ENCODE measurements at places on chromosomes 3 and 15. TPM values are rescaled to one million over a fixed set of nuclear protein-coding genes. Genes with fewer than 3 reads are reported as not detected.

- DNase-seq: no peak
Measured at GRCh38 chr3:33401781-33402180, 38.4 kb downstream of the UBP1 start.

The MYLK gene
- 5.2 TPM for total RNA-seq

The SNX22 gene
- total RNA-seq: 3.7 TPM

The STARD9 gene
- 2.2 TPM for total RNA-seq

The TUBGCP5 gene
- 19.9 TPM for total RNA-seq

DNA sequence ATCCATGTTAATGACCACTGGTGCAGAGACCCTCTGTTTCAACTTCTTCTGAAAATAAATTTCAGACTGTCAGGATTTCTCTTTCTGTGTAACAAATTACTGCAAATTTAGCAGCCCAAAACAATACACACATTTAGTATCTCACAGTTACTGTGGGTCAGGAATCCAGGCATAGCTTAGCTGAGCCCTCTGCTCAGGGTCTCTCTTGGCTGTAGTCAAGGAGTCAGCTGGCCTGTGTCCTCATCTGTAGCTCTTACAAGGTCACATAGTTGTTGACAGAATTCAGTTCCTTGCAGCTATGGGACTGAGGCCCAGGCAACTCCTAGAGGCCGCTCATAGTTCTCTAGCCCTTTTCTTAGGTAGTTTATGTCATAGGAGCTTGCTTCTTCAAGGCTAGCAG lies 51.9 kb downstream of the NKIRAS1 start:
- no peak for DNase-seq

DNA sequence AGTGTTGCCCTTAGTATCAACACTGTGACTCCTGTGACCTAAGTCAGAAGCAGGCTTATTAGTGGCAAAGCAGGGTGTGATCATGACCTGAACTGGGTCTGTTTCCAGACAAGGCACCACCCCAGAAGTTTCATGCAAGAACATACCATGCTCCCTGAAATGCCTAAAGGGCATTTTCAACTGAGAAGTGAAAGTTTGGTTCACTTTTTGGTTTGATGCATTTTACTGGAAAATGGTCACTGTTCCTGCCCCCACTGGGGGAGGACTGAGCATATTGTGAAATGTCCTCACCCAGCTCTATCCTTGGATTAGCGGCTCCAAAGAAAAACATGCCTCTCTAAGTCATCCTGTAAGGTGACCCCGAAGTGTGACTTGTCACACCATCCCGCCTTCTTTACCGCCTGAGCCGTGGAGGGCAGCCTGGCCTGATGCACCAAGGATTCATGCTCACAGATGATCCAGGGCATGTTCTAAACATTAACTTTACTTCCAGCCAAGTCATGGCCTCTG lies 3.1 kb upstream of the FAM240A start:
- DNase-seq: no peak

The ARNT2 gene
- 39.4 TPM for total RNA-seq

The TOMM70 gene
- 86.7 TPM for total RNA-seq

- no peak for DNase-seq
Measured at GRCh38 chr3:30680789-30681648, 74.6 kb downstream of the TGFBR2 start.

The PLSCR2 gene
- total RNA-seq: not detected

GRCh38 chr15:64105113-64105704 lies 9.4 kb downstream of the SNX1 start:
- DNase-seq: no peak

The CILP gene
- total RNA-seq: 0.13 TPM

DNA sequence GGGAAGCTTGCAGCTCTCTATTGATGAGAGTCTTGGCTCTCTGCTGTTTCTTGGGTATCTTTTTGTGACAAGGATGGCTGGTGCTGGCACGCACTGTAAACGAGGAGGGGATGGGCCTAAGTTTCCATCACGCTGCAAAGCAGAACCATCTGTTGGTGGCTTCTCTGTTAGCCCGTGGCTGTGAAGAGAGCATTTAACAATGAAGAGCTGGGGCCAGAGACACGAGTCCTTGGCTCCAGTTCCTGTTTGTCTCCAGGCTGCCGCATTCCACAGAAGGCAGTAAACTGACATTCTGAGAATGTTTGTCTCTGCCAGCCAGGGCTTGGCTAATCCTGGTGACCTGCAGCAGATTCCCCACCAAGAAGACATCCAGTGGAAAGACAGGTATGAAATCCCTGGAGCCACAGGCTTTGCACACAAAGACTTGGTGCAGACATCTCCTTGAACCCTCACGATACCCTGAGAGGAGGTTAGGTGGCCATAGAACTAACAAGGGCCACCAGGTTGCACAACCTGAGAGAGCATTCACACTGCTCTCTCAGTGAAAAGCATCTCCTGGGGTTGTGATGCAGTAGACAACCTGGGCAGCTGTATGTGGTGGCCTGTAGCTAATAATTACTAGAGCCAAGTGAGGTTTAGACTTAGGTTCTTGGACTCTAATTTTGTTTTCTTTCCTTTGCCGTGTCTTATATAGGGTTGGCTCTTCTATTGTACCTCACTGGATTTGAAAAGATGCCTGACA lies 130.9 kb downstream of the ASB7 start:
- peak; percentile 16 for DNase-seq

DNA sequence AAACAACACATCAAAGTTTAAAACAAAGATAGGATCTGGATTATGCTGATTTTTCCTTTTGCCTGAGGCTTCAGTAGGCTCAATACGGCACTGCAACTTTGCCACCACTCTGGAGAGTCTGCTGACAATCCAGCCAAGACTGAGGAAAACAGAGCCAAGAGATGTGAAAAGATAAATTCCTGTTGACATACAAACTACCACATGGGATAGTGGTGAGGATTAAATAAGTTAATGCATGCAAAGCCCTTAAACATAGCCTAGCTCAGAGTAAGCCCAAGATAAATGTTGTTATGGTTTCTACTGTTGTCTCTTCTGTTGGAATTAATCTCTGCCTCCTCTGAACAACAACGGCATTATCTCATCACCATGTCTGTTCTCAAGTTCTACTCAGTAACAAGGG lies 245.9 kb upstream of the LMCD1 start:
- no peak for DNase-seq

The THRB gene
- total RNA-seq: 0.16 TPM

- DNase-seq: peak; percentile 98
Measured at GRCh38 chr3:72663429-72663828, 184.8 kb downstream of the SHQ1 start.

DNA sequence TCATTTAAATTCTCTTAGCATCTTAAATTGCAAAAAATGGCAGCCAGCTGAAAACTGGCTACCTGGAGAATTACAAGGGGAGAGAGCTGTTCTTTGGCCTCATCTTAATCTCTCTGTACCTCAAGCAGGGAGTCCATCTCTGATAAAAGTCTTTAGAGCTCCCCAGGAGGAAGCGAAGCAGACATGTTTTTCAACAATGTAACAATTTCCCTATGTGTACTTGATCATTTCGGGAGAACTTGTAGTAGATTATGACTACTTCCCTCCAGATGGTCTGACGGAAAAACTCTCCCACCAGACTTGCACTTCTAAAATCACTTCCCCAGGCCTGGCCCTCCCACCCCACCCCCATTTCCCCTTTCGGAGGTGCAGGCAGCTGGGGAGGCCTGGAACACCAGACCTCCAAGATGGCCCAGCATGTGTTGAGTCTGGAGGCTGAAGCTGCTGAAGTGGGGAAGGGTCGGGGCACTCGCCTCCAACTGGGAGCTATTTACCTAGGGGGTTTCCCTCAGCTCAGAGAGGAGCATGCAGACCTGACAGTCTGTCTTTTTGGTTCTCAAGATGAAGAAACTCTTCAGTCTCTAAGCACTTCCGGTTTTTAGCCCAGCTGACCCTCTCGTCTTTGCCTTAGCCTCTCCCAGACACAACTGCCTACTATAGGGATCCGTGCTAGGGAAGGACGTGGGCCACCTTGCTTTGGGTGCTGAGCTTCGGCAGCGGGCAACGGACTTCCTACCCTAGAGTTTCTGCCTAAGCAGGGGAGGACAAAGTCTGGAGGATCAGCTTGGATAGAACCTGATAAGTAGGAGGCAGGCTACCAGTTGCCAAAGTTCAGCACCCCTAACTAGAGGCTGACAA lies 164.0 kb upstream of the TBL1XR1 start:
- no peak for DNase-seq

- DNase-seq: no peak
Measured at GRCh38 chr3:187987187-187987586, 166.8 kb upstream of the LPP start.

DNA sequence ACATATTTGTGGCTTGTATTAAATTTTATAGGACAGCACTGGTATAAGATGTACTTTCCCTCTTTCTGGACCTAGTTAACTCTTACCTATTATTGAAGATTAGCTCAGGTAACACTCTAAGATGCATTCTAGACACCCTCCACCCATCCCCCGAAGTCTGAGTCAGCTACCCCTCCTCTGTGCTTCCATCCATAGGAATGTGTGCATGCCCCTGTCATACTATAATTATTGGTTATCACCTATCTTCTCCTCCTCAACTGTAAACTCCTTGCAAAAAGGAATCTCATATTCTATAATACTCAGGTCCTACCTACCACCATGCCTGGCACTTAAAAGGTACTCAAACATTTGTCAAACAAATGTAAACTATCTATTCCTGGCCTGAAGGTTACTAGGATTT lies 3.0 kb downstream of the PEAK1 start:
- no peak for DNase-seq

The ABHD17C gene
- total RNA-seq: 6.9 TPM

DNA sequence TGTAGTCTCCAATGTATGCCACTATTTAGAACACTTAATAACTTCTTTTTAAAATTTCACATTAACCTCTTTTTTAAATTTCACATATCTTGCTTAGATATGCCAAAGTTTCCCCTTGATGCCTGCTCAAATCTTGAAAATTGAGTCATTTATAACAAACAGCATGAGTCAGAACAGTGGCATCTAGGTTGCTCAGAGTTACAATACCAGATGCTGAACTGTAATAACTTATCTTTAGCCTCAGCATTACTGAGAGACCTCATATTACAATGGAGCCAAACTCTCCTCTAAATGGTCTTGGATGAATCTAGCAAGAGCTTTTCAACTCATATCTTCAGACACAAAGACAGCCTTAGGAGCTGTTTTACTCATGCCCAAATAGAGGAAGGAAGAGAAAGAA lies 439.3 kb upstream of the ARPP21 start:
- DNase-seq: no peak

- no peak for DNase-seq
Measured at GRCh38 chr3:126026277-126026751, 57.3 kb downstream of the ROPN1B start.

DNA sequence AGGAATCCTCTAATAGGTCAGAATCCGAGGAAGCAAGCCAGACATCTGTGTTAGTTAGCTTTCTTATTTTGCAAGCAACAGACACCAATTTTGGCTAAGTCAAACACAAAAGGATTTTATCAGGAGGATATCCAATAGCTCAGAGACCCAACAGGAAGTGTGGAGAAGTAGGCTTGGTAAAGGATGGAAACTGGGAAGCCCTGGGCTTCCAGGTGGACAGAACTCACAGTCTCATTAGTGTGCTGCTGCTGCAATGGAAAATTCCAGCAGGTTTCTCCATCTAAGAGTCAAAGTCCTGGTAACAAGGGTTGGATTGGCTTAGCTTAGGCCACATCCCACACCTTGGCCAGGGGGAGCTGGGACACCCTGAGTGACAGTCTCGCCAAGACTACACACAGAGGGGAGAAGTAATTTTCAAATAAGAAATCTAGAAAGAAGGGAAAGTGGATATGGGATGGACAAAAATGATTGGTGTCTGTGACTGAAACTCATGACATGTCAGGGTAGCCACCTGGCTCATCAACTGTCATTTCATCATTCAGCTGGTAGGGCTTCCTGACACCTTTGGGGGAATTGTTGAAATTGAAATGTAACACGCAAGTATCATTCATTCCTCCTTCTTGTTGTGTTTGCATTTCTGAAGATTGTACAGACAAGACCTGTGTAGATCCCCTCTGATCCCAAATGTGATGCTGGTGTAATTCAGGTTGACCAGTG lies 158.6 kb downstream of the THSD4 start:
- DNase-seq: no peak

DNA sequence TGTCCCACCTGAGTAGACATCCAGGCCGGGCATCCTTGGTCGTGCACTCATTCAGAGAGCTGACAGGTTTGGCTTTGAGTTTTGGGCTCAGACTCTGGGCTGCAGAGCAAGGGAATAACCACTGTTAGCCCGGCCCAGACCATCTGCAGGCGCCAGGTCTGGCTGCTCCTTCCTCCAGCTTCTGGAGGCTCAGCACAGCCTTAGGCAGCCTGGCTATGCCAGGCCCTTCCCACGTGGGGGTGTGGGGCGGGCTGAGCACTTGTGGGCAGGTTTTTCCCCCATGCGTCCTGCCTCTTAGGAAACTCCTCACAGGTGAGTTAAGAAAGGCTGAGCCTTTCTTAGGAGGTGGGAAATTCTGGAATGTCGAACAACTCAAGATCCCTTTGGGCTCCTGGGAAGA lies 11.2 kb downstream of the PLA2G4B start:
- DNase-seq: no peak

DNA sequence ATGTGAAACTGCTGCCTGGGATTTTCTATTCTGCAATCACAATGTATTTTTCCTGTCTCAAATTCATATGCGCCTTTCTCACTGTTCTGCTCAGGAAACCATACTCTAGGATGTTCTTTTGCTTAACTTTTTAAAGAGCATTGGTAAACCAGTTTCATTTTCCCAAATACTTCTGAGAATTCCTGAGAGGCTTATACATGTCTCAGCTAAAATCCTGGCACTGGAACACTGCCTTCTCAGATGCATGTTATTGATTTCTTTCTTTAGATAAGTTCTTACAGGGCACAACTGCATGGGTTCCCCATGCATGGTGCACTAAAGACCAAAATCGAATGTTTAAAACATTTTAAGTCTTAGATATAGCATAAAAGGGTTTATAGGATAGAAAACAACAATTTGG lies 178.3 kb upstream of the PLSCR5 start:
- no peak for DNase-seq

The AP3B2 gene
- 0.74 TPM for total RNA-seq

The SYNPR gene
- total RNA-seq: not detected

The FBXO40 gene
- 0.08 TPM for total RNA-seq

GRCh38 chr3:38396861-38397260 lies 50.3 kb downstream of the XYLB start:
- no peak for DNase-seq

The SLC24A5 gene
- total RNA-seq: 423 TPM

The ROPN1 gene
- 33.4 TPM for total RNA-seq

DNA sequence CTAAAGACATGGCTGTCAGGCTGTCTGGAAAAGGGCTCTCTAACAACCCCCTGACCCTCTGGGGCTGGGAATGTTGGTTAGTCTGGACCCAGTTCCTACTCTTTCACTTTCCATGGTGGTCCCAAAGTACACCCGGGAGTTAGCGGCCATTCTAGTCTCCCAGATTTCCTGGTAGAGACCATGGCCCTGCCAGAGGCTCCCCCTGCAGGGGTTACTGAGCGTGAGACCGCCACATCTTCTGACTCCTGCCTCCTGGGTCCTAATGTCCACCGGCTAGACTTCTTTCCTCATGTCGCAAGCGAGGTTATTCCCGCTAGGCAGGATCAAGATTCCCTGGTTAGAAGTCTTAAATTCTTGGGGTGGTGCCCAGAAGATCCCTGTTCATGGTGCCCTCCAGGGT lies 540.0 kb upstream of the ROBO1 start:
- DNase-seq: peak; percentile 17

GRCh38 chr15:52230073-52230472 lies 38.9 kb upstream of the GNB5 start:
- no peak for DNase-seq

The ITIH4 gene
- 0.21 TPM for total RNA-seq

The XCR1 gene
- total RNA-seq: not detected

The C3orf80 gene
- total RNA-seq: 0.21 TPM

All from SK-MEL-5 (cell line).